A549 treated with Hydrocortisone at 1 μM for 4 hours (cell line): ENCODE measurements at places on chromosomes 2 and 18. TPM values are rescaled to one million over a fixed set of nuclear protein-coding genes. Genes with fewer than 3 reads are reported as not detected.

Gene DSC2
- total RNA-seq, result 0.80 to 1.3 TPM (median 0.98 TPM) in 5 replicates

Gene MTCL1
- total RNA-seq, result 47.6 to 59.3 TPM (median 56.0 TPM) in 5 replicates

Gene KLHL29
- 4.5 to 7.1 TPM (median 6.2 TPM) in 5 replicates for total RNA-seq

Gene OXER1
- not detected in 5 replicates for total RNA-seq

Gene CFC1
- 0.09 to 0.10 TPM in 2 of 5 replicates, not detected in the others for total RNA-seq

Gene GPR35
- 0.61 to 0.90 TPM (median 0.87 TPM) in 5 replicates for total RNA-seq

Gene AOX1
- total RNA-seq, result 4.1 to 8.6 TPM (median 4.8 TPM) in 5 replicates

Gene TMEM37
- 1.5 to 2.5 TPM (median 1.8 TPM) in 5 replicates for total RNA-seq

Gene LOXHD1
- not detected in 5 replicates for total RNA-seq

Gene TMEM87B
- total RNA-seq, result 13.7 to 20.5 TPM (median 16.2 TPM) in 5 replicates

Gene FIGN
- 1.7 to 2.7 TPM (median 2.0 TPM) in 5 replicates for total RNA-seq

Gene FANCL
- total RNA-seq, result 23.4 to 28.1 TPM (median 25.0 TPM) in 5 replicates

Gene KATNAL2
- total RNA-seq, result 1.2 to 2.0 TPM (median 1.7 TPM) in 5 replicates

Gene KLHL41
- total RNA-seq, result 0.13 to 0.31 TPM (median 0.18 TPM) in 5 replicates

Gene SATB2
- total RNA-seq, result 2.7 to 3.1 TPM (median 2.9 TPM) in 5 replicates

Gene RFTN2
- total RNA-seq, result 0.02 TPM in 1 of 5 replicates, not detected in the others

Gene TAF1B
- total RNA-seq, result 25.0 to 45.0 TPM (median 25.7 TPM) in 5 replicates

Gene SPHKAP
- total RNA-seq, result not detected in 5 replicates

Gene POTEJ
- total RNA-seq, result not detected in 5 replicates

Gene KCNE4
- 0.39 to 0.64 TPM (median 0.54 TPM) in 5 replicates for total RNA-seq

Gene TANC1
- total RNA-seq, result 7.0 to 10.8 TPM (median 8.8 TPM) in 5 replicates

Gene POTEI
- 0.01 TPM in 1 of 5 replicates, not detected in the others for total RNA-seq

Gene TUBA3E
- total RNA-seq, result 3.0 to 4.6 TPM (median 4.2 TPM) in 5 replicates

Gene FAM117B
- total RNA-seq, result 1.3 to 2.5 TPM (median 1.7 TPM) in 5 replicates

Gene CCDC68
- total RNA-seq, result 3.6 to 6.3 TPM (median 4.7 TPM) in 5 replicates

Gene ATP8B1
- total RNA-seq, result 6.0 to 8.9 TPM (median 6.8 TPM) in 5 replicates

Gene FEV
- total RNA-seq, result not detected in 5 replicates

Gene SH3BP4
- 35.2 to 40.7 TPM (median 38.6 TPM) in 5 replicates for total RNA-seq

Gene SLC9A4
- total RNA-seq, result not detected in 5 replicates

Gene EIF2B4
- total RNA-seq, result 54.9 to 59.4 TPM (median 55.5 TPM) in 5 replicates

Gene SNED1
- 0.47 to 1.2 TPM (median 0.83 TPM) in 5 replicates for total RNA-seq

Gene CHRNA1
- not detected in 5 replicates for total RNA-seq

Gene GALM
- total RNA-seq, result 15.0 to 22.0 TPM (median 15.4 TPM) in 5 replicates

Gene ZNF532
- total RNA-seq, result 16.7 to 29.5 TPM (median 22.1 TPM) in 5 replicates

Gene IL1F10
- not detected in 5 replicates for total RNA-seq

Gene NCL
- total RNA-seq, result 736 to 811 TPM (median 754 TPM) in 5 replicates

Gene SLC38A11
- total RNA-seq, result 0.03 TPM in 1 of 5 replicates, not detected in the others

Gene PDE11A
- 0.30 to 0.71 TPM (median 0.56 TPM) in 5 replicates for total RNA-seq

Gene RAB17
- total RNA-seq, result 0.25 to 0.85 TPM (median 0.41 TPM) in 5 replicates

Gene TDRD15
- not detected in 5 replicates for total RNA-seq

Gene ANKRD62
- total RNA-seq, result not detected in 5 replicates

Gene SGPP2
- 0.48 to 0.59 TPM (median 0.56 TPM) in 5 replicates for total RNA-seq

Gene EVX2
- total RNA-seq, result not detected in 5 replicates

Gene DLGAP1
- total RNA-seq, result 0.02 to 0.12 TPM (median 0.07 TPM) in 3 of 5 replicates, not detected in the others

Gene LYG2
- 0.18 TPM in 1 of 5 replicates, not detected in the others for total RNA-seq

Gene CHRND
- total RNA-seq, result not detected in 5 replicates

Gene CLEC4F
- not detected in 5 replicates for total RNA-seq

Gene ACTG2
- 0.20 to 0.39 TPM (median 0.25 TPM) in 5 replicates for total RNA-seq

Gene C2orf80
- not detected in 5 replicates for total RNA-seq

Gene PARD6G
- total RNA-seq, result 1.9 to 3.4 TPM (median 2.7 TPM) in 5 replicates

Gene NDUFV2
- total RNA-seq, result 121 to 130 TPM (median 127 TPM) in 5 replicates

Gene SP140L
- 2.4 to 4.1 TPM (median 3.2 TPM) in 5 replicates for total RNA-seq
